ENCODE measurements at places on chromosomes 6 and 20.

DNA sequence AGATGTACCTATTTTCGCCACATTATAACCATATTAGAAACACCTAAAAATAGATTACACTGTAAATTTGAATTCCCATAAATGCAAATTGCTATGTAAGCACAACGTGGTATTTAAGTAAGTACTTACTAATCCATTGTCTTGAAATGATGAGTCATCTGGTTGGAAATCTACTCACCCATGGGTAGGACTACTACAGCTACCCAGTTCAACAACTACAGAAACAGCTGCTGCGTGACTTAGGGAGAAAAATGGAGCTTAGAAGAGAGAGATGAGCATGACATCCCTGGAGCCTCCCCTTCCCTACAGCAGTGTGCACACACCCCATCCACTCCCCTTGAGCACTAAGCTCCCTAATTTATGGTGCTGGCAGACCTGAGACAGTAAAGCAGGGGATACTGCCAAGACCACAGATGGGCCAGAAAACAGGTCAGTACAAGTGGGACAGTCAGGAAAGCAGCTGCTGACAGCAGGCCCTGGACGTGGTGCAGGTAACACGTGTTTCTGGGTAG lies 26.9 kb downstream of the RRAGD start:
- DNase-seq, result no peak

DNA sequence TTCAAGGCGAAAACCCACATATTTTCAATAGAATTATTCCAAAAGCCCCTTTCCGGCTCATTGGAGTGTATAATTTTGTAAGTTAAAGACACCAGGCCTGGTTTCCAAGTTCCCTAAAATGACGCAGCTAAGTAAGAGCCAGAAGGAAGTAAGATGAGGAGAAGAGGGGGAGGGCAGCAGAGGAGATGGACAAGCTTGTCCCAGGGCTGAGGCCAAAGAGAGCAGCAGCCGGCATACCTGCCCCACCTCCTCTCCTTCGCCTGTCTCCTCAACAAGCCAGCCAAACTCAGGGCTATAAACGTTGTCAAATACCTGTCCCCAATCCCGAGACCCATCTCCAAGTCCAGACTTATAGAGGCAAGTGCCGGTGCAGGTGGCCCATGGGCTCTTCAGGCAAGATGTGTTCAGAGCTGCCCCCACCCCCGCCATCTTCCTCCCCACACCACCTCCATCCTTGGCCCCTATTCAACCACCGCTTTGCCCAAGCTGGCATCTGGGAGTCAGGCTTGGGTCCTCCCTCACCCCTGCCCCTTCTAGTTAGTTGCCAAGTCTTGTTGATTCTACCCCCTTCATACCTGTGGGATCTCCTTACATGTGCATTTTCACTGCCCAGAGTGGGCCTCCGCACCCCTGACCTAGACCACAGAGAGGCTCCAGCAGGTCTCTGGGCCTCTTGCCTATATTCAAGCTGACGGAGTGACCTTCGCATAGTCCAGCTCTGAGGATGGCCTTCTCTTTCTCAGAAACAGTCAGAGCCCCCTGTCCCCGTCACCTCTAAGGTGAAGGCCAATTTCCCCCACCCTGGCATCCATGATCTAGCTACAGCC lies 75.7 kb upstream of the SIRPA start:
- no peak for DNase-seq

DNA sequence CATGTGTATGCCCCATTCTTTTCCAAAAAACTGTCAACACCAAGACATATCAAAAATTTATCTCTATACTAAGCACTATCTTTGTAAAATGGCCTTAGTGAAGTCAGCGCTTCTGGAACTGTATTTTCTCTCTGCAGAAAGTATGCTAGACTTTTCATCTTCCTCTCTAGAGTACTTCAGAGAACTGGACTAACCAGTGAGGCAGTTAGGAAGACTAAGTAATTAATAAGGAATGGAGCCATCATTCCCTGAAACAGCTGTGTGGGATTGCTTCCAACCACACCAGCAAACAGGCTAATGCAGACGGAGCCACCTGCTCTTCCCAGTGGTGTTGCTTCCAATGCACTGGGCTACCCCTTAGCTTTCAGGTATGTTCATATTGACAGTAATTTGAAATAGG lies 169.1 kb upstream of the FUT9 start:
- no peak for DNase-seq

GRCh38 chr6:43144879-43145278 lies 26.2 kb upstream of the SRF start:
- DNase-seq, result no peak

- DNase-seq, result no peak
Measured at GRCh38 chr6:32290886-32291450, 67.1 kb upstream of the NOTCH4 start.

- no peak for DNase-seq
Measured at GRCh38 chr6:42269553-42269952, 51.9 kb upstream of the MRPS10 start.

- DNase-seq, result no peak
Measured at GRCh38 chr6:162211022-162211421, 516.5 kb downstream of the PRKN start.

DNA sequence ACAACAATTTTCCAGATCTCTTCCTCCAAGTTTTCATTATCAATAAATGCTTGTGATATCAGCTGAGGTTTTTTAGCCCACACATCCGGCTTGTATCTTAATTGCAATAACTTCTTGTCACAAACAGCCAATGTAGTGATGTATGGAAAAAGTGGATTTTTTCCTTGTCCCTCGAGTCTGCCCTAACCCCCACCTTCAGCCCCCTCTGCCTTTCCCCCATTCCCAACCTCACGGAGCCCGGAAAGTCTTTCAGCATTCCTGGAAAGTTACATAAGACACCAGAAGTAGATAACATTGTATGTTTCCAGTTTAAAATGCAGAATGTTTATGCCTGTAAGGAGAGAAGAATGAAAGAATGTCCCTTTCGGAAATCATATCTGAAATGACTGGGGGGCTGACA lies 179.2 kb upstream of the PHACTR1 start:
- DNase-seq, result peak; percentile 36

GRCh38 chr6:139291813-139292619 lies at the start of gene TXLNB:
Gene TXLNB, minus strand, starts transcription at chr6:139291998. Its CDS starts 3,099 bp downstream, at chr6:139288899.
- DNase-seq, result peak; percentile 82

- no peak for DNase-seq
Measured at GRCh38 chr20:63330940-63331339, 30.2 kb downstream of the CHRNA4 start.

- no peak for DNase-seq
Measured at GRCh38 chr20:35341366-35342028, 49.3 kb upstream of the FAM83C start.

DNA sequence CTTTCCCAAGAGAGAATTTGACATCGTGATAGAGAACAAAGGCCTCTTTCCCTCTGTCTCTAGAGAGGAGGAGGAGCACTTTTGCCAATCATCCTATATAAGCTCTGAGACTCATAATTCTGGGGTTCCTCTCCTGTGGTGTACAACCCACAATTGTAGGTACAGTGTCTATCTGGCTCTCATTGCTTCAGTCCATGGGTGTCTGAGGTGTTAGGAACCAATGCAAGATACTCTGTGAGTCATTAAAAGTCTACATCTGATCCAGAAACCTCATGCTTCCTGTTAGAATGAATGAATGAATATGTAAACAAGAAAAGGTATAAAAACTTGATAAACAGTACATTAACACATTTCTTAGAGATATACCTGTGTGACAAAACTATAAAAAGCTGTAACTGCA lies 356.7 kb downstream of the QKI start:
- DNase-seq, result no peak

- no peak for DNase-seq
Measured at GRCh38 chr20:40494248-40494647, 194.8 kb downstream of the MAFB start.
